ENCODE measurements at places on chromosomes 6 and 20.

- no peak for DNase-seq
These were observed 3.6 kb downstream of the BTBD3 start for GRCh38 chr20:11921321-11921720.

DNA sequence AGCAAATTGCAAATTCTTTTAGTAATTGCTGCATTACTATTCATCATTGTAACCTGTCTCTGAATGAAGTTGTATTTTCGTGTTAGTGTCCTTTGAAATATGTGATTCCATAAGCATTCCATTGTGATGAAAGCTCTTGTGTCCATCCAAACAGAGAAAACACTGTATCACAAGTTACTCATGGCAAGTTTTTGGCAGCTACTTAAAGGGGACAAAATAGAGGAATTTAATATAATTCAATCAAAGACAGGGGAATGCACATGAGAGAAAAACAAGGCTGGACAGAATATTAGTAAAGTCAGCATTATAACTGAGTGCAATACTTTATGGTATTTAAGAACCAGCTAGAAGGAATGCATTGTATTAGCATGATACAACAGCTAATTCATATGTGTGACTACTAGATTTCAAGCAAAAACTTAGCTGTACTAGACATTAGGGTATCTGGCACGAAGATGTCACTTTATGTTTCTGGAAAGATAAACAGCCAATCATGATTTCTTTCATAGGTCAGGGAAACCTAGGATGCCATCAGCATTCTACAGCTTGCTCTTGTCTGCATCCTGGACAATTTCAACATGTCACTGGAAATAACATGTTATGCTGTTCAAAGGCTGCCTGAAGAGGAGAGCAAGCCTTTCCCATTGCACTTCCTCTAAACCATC, 270.6 kb upstream of the MARCKS start:
- DNase-seq = no peak

DNA sequence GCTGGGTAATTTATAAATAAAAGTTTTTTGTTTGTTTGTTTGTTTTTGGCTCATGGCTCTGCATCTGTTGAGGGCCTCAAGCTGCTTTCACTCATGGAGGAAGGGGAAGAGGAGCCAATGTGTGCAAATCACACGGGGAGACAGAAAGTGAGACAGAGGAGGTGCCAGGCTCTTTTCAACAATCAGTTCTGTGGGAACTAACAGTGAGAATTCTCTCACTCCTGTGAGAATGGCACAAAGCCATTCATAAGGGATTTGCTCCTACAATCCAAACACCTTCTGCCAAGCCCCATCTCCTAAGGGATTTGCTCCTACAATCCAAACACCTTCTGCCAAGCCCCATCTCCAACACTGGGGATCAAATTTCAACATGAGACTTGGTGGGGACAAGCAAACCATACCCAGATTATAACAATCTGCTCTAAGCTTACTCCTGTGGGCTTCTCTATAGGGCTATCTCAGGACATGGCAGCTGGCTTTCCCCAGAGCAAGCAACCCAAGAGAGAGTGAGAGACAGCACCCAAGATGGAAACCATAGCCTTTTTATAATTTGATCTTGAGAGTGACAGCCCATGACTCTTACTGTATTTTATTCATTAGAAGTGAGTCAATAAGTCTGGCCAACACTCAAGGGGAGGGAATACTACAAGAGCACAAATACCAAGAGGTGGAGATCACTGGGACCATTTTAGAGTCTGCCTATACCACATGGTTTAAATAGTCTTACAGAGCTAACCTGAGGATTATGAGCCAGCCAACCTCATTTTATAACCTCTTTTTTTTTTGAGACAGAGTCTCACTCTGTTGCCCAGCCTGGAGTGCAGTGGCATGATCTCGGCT, 22.8 kb upstream of the LRRC1 start:
- DNase-seq = peak; percentile 63

DNA sequence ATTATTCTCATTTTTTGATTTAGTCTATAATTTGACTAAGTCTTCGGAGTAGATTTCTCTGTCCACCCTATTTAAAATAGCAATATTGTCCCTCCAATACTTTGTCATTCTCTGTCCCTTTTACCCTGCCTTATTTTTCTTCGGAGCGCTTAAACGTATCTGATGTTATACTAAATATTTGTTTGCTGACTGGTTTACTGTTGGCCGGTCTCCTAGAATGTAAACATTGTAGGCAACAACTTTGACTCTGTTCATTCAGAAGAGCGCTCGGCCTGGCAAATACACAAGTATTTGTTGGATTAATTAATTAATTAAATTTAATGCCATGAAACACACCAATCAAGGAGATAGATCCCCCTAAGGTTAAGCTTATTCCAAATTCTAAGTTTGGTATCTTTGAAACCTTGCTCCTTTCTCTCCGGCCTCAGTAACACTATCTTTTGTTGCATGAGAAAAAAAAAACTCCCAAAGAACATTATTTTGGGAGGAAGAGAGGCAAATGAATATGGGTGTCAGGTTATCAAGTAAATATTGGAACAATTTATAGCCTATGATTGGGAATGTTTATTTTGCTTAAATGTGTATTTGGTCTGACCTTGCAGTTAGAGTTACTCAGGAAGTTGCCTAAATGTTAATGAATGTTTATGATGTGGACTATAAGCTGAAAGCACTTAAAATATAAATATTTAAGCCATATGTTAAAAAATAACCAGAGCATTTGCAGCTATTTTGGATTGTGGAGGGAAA, 231.1 kb downstream of the SOX4 start:
- DNase-seq = no peak

DNA sequence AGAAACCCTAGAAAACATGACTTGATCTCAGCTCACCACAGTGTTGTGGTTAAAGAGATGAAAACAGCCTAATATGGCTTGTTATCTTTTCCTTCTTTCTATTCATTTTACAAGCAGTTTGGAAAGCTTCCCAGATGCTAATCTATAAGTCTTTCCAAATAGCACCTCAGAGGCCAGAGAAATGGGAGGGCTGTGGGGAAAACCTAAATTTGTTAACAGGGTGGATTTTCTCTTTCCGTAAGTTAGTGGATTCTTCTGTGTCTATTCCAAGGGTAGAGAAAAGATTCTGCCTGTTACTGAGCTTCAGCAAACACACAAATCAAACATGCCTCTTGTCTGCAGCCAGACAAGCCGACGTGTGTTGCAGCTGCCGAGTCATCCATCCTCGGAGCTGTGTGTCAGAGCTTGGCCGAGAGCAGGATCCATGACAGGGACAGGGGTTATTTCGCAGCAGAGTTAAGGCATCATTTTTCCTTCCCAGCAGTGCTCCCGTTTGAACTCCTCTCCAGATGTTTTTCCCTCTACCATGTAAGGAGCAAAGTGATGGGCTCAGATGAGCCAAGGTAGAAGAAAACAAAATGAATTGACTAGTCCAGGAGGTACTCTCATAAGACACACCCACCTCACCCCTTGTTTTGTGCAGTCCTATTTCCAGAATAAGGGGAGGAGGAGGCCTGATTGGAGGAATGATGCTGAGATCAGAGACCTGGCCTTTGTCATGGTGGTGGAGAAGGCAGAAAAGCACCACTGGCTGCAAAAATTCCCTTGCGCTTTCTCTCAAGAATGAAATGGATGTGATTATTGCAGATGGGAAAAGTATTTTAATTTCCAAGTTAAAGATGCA, 560.0 kb downstream of the C6orf118 start:
- no peak for DNase-seq

DNA sequence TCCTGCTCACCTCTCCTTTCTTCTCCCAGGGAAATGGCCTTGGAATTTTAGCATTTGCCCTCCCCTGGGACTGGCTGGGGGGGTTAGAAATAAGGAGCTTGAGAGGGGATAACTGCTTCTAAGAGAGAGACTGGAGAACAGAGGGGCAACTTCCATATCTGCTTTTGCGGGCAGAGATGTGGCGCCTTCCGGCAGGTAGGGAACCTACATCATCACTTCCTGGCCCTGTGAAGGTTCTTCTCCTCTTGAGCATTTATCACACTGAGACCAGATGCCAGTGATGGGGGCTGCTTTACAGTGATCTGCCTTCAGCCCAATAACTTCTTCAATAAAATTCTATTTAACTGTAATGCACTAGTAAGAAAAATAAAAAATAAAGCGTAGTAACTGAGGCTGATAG, 48.1 kb downstream of the TBC1D7 start:
- no peak for DNase-seq

DNA sequence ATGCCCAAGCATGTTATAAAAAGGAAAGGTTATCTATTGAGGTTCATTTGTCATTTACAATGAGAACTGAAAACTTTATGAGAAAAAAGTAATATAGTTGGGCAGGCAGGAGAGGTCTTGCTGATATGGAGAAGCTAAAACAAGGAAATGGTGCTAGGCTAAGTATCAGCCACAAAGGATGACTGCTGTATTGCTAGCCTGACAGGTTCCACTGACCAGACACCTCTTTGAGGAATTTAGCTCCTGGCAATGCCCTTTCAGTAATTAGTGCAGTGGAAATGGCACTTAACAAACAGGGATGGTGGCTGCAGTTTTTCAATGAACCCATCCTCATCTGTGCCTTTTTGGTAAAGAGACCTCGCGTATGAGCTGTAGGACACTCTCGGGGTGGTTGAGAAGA, 284.4 kb downstream of the ZFAND3 start:
- DNase-seq = no peak

GRCh38 chr6:116511424-116512110, at the start of gene CALHM5:
CALHM5 (plus strand) TSS chr6:116511639; CDS start chr6:116511697, 58 bp downstream.
- peak; percentile 58 for DNase-seq

GRCh38 chr6:170269151-170269845, 21.6 kb downstream of the DLL1 start:
- DNase-seq = no peak

DNA sequence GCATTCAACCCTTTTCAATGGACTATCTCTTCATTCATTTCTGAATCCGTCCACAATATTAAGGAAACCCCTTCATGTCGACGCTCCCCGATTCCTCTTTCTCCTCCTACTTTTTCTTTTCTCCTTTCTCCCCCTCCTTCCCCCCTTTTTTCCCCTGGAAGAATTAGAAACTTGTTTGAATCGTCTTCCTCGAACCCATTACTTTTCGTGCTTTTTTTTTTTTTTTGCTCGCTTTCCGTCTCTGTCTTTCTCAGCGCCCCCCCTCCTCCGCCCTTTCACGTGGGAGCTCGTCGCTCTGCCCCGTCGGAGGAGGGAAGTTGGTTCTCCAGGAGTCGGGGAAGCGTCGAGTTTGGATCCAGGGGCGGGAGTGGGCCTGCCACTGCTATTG, 2.3 kb upstream of the NKX2-2 start:
- DNase-seq = no peak
